ENCODE measurements at places on chromosomes 6 and 20. TPM values are rescaled to one million over a fixed set of nuclear protein-coding genes. Genes with fewer than 3 reads are reported as not detected.

The MLIP gene
- 1.3 TPM for total RNA-seq

The SIM1 gene
- total RNA-seq: not detected

The PRPH2 gene
- 0.38 TPM for total RNA-seq

The C6orf58 gene
- 0.26 TPM for total RNA-seq

The ARMC2 gene
- total RNA-seq: 0.64 TPM

The GPX5 gene
- not detected for total RNA-seq

The PRSS16 gene
- total RNA-seq: not detected

The FLRT3 gene
- 0.90 TPM for total RNA-seq

The IL17A gene
- total RNA-seq: not detected

The FKBP1C gene
- 3.1 TPM for total RNA-seq

The BFSP1 gene
- 2.0 TPM for total RNA-seq

The PFDN6 gene
- 31.5 TPM for total RNA-seq

The LRFN2 gene
- total RNA-seq: not detected

The SNAI1 gene
- 1.0 TPM for total RNA-seq

The ANKRD66 gene
- total RNA-seq: not detected

The PXDC1 gene
- total RNA-seq: 71.8 TPM

The NTSR1 gene
- under 0.01 TPM for total RNA-seq

The RNF39 gene
- not detected for total RNA-seq

The AURKA gene
- 9.7 TPM for total RNA-seq

The FBXO30 gene
- total RNA-seq: 11.4 TPM

The PTGIS gene
- 0.13 TPM for total RNA-seq

The SRSF12 gene
- under 0.01 TPM for total RNA-seq

The SNX21 gene
- total RNA-seq: 11.7 TPM

The CSNK2A1 gene
- 76.4 TPM for total RNA-seq

The SLC13A3 gene
- total RNA-seq: under 0.01 TPM

The KIF6 gene
- 0.13 TPM for total RNA-seq

The VWA7 gene
- 0.13 TPM for total RNA-seq

The VIP gene
- 0.39 TPM for total RNA-seq

The HLA-DQA1 gene
- total RNA-seq: not detected

The TBXT gene
- not detected for total RNA-seq

The EPB41L1 gene
- 22.4 TPM for total RNA-seq

The ULBP3 gene
- total RNA-seq: 3.9 TPM

The LPA gene
- not detected for total RNA-seq

The TGM3 gene
- not detected for total RNA-seq

The BPIFB2 gene
- not detected for total RNA-seq

The VEGFA gene
- 6.7 TPM for total RNA-seq

The SERPINB1 gene
- total RNA-seq: 36.3 TPM
